Dorsolateral prefrontal cortex (tissue), 122 donors: ENCODE measurements at places on chromosomes 5 and 9. TPM values are rescaled to one million over a fixed set of nuclear protein-coding genes. Genes with fewer than 3 reads are reported as not detected.

DNA sequence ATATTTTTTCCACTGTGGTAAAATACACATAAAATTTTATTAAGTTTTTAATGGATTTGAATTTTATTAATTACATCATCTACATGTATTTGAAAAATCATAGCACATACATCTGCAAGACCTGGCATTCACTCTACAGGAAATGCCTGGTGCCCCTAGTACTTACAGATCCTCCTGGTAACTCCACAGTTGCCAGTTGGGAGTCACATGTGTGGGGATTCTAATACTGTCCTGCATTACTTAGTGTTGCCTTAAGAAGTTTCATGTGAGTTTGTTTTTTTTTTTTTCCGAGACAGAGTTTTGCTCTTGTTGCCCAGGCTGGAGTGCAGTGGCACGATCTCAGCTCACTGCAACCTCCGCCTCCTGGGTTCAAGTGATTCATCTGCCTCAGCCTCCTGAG lies 18.1 kb downstream of the KDM3B start:
- DNase-seq = no peak

DNA sequence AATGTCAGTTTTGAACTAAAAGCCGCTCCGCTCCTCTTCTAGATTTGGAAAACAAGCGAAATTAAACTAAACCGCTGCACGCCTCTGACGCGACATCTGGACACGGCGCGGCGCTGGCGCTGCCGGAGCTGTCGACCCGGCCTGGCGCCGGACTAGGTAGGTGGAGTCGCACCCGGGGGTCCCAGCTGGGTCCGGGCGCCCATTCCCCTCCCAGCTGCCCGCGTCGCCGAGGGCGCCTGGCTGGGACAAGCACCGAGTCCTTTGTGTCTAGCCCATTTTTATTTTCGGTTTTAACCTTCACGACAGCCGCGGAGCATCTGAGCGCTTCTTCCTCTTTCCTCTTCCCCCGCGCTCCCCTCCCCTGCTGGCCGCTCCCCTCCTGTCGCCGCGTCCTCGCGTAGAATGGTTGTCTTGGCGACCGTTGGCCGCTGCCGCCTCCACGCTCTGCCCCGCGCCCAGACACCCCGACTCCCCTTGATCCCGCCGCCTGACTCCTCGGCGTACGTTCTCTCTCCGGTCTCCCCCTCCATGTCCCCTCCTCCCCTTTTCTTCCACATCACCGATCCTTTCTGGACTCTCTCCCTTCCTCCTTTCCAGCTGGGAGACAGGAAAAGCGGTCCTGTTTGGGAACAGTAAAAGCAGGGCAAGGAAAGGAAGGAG lies 545 bp downstream of the CDKN2B-AS1 start:
- no peak for DNase-seq

DNA sequence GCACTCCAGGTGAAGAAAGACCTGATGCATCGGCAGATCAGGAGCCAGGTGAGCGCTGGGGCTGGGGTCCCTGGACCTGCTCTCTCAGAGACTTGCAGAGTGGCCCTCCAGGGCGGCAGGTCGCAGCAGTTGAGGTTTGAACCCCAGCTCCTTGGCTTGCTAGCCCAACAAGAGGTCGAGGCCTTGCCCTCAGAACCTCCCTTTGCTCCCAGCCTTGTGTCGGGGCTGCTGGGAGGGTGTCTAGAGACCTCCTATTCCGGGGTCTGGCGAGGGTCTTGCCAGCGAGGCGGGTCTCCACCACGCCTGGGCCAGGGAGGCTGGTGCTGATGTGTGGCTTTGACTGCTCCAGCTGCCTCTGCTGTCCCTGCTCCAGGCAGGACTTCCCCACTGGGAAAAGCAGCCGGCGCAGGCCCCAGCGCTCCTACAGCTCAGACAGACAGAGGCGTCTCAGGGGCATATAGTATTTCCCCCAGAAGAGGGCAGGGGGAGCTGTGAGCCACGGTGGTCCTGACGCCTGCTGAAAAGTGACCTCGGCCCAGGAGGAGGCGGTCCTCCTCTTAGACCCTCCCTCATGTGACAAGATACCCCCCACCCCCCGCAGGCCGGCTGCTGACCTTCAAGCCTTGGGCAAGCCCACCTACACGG lies 38.3 kb downstream of the LRSAM1 start:
- DNase-seq = no peak

DNA sequence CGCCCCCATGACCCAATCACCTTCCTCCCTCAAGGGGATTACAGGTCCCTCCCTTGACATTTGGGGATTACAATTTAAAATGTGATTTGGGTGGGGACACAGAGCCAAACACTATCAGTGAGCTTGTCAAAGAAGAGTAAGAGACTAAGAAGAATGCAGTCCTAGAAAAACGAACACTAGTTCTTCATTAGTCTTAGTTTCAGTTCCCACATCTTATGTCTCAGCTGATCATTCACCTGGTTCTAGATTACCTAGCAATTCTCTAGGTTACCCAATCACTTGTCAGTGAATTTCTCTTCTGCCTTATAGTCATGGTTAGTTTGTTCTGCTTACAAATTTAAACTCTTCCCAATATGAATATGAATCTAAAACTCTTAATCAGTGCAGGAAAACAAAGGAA lies 251.5 kb downstream of the COX7C start:
- DNase-seq = no peak

- DNase-seq = no peak
Measured at GRCh38 chr5:124660229-124661093, 86.0 kb downstream of the ZNF608 start.

- no peak for DNase-seq
Measured at GRCh38 chr9:14321517-14322130, 7.7 kb upstream of the NFIB start.

- DNase-seq = no peak
Measured at GRCh38 chr5:118888556-118888955, 99.8 kb downstream of the DTWD2 start.

DNA sequence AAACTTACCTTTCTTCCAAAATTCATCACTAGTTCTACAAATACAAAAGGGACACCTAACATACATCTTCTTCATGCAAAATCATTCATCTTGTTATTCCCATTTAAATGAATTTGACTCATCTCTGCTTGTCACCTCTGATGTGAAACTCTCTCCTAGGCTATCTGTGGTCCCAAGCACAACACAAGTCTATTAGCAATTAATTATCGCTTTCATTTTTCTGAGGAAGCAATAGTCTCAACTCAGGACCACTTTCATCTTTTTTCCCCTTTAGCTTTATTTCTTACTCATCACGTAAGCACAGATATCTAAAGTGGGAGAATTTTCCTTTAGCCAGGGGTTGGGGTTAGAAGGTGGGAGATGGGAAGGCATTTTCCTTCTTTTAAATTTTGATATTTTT lies 131.9 kb downstream of the ST8SIA4 start:
- no peak for DNase-seq

- no peak for DNase-seq
Measured at GRCh38 chr5:116847960-116848359, 273.3 kb upstream of the SEMA6A start.

- DNase-seq = no peak
Measured at GRCh38 chr5:135493406-135494180, 41.4 kb upstream of the TIFAB start.

- DNase-seq = no peak
Measured at GRCh38 chr5:59038798-59039295, 456.0 kb downstream of the RAB3C start.

DNA sequence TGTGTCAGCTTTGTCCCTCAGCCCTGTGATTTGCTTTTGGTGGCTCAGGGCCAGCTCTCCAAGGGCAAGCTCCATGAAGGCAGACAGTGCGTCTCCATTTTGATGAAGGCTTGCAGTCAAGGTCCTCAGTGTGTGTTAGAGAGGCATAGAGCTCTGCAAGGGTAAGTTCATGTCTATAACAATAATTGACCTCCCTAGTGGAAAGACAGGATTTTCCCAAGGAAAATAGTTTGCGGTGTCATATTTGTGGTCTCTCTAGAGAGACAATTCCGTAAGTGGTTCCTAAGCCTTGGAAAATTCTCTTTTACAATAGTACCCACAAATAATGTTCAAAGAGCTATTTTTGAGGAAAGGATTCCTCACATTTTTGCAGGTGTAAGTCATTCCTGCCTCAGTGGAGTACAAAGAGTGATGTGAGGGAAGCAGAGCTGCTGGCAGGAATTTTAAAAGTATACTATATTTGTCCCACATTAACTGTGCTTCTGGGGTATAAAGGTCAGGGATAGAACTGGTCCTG lies 40.2 kb downstream of the SLC1A3 start:
- DNase-seq = no peak

- no peak for DNase-seq
Measured at GRCh38 chr5:149865746-149866145, 78.8 kb downstream of the PDE6A start.

GRCh38 chr9:109414125-109414785 lies 83.9 kb downstream of the PTPN3 start:
- DNase-seq = no peak

- DNase-seq = no peak
Measured at GRCh38 chr9:5698810-5699556, 70.1 kb downstream of the RIC1 start.

GRCh38 chr9:138102246-138103051 lies 224.9 kb downstream of the CACNA1B start:
- DNase-seq = peak; percentile 5

DNA sequence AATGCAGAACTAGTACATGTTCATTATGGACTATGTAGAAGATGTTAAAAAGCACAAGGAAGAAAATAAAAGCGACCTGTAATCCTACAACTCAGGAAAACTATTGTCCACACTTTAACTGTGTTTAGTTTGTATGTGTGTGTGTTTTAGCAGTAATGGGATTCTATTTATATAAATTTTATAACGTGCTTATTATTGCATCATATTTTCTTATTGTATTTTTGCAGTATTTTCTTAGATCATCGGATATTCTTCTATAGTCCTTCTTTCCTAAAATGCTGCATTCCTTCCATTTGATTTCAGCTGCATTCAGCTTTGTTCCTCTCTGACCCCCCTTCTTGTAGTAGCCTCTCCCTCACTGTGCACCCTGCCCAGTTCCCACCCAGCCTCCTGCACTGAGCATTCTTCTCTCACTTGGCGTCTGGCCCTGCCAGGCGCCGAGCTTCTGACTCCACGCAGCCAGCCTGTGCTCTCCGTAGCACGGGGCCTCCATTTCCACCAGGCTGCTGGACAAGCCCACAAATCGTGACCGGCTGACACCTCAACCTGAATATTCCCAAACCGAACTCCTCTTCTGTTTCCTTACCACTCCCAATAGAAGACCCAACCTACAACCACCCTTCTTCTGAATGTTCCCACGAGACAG lies 39.9 kb downstream of the MVB12B start:
- peak; percentile 70 for DNase-seq

GRCh38 chr9:110123341-110124095 lies 84.4 kb downstream of the C9orf152 start:
- no peak for DNase-seq

GRCh38 chr5:115309751-115310370 lies 13.4 kb upstream of the CCDC112 start:
- no peak for DNase-seq

- DNase-seq = no peak
Measured at GRCh38 chr5:89407054-89407453, 524.1 kb upstream of the MEF2C start.

Gene C1QTNF3
- total RNA-seq = 17.3 TPM

Gene RAD23B
- 71.0 TPM for total RNA-seq

Gene PTPDC1
- 25.4 TPM for total RNA-seq

Gene AIF1L
- 43.7 TPM for total RNA-seq

Gene AOPEP
- total RNA-seq = 89.1 TPM

Gene F12
- total RNA-seq = 11.2 TPM

Gene PCDHB10
- total RNA-seq = 9.6 TPM

Gene CD274
- 3.8 TPM for total RNA-seq

Gene EQTN
- total RNA-seq = 0.74 TPM

Gene CNTNAP3B
- total RNA-seq = 13.9 TPM

Gene FOXD4L3
- 3.2 TPM for total RNA-seq

Gene SPATA31C1
- 0.66 TPM for total RNA-seq

Gene ACTBL2
- total RNA-seq = not detected
